ENCODE measurements at places on chromosomes 2 and 18. TPM values are rescaled to one million over a fixed set of nuclear protein-coding genes. Genes with fewer than 3 reads are reported as not detected.

- no peak for DNase-seq
Observed at GRCh38 chr2:65070172-65070830, 14.1 kb downstream of the CEP68 start.

GRCh38 chr2:60972889-60973656, 44.4 kb upstream of the PEX13 start:
- no peak for DNase-seq

GRCh38 chr2:197284956-197285355, 25.6 kb downstream of the ANKRD44 start:
- no peak for DNase-seq

GRCh38 chr2:24456599-24457556, 34.2 kb upstream of the NCOA1 start:
- DNase-seq = peak; percentile 29

- DNase-seq = no peak
Observed at GRCh38 chr2:69043736-69044400, 30.9 kb downstream of the ANTXR1 start.

DNA sequence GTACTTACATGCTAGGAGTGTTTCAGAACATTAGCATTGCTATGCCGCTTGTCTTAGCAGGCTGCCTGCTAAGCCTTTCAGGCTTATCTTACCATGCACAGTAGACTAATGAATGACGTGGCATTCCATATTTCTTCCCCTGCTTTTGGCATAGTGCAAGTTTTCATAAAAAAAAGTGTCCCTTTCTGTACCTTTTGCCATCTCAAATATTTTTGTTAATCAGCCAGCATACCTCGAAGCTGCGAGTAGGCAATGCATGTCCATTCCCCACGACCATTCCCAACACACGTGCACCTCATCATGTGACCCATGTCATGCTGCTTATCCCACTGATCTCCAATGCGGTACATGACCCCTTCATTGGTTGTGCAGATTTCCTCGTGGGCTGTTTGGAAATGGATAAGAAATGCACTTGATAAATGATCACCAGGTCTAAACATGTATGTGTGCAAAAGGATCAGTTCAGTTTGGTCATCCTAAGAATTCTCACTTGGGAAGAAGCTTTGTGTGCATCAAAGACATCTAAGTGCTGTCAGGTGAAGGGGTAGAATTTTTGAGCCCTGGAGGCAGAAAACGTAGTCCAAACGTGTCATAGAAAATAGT, 13.9 kb downstream of the FN1 start:
- no peak for DNase-seq

- no peak for DNase-seq
Observed at GRCh38 chr2:69734035-69734611, 7.8 kb upstream of the ANXA4 start.

- no peak for DNase-seq
Observed at GRCh38 chr2:174587579-174587978, 10.0 kb downstream of the WIPF1 start.

- DNase-seq = no peak
Observed at GRCh38 chr2:80326214-80326613, 21.7 kb upstream of the LRRTM1 start.

CFLAR gene
- polyA plus RNA-seq = 32.7 TPM

SALL3 gene
- polyA plus RNA-seq = not detected

MBOAT2 gene
- polyA plus RNA-seq = 59.2 TPM

PID1 gene
- 1.8 TPM for polyA plus RNA-seq
